ENCODE measurements at places on chromosomes 7 and 10.

- DNase-seq, result no peak
These were observed at the start of gene FGFR2 for GRCh38 chr10:121598263-121599249. Gene FGFR2, minus strand, starts transcription at chr10:121598444. Its CDS starts 4,627 bp downstream, at chr10:121593817.

DNA sequence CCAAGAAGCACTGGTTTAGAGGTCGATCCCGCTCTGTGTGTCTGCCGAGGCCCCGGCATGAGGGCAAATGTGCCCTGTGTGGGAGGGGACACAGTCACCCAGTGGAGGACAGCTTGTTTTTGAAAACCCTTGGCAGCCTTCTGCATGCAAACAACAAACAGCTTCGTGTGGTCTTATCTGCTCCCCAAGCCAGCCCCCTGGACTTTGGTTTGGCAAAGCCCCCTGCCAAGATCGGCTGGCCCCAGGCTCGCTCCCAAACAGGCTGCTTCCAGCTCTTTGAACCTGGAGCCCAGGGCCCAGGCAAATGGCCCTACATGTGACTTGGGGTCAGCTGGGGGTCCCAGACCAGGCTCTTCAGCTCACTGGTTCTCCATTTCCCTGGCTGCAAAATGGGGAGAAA lies 2.9 kb downstream of the ELN start:
- no peak for DNase-seq

GRCh38 chr10:133163889-133164815 lies 4.1 kb downstream of the KNDC1 start:
- DNase-seq, result no peak

DNA sequence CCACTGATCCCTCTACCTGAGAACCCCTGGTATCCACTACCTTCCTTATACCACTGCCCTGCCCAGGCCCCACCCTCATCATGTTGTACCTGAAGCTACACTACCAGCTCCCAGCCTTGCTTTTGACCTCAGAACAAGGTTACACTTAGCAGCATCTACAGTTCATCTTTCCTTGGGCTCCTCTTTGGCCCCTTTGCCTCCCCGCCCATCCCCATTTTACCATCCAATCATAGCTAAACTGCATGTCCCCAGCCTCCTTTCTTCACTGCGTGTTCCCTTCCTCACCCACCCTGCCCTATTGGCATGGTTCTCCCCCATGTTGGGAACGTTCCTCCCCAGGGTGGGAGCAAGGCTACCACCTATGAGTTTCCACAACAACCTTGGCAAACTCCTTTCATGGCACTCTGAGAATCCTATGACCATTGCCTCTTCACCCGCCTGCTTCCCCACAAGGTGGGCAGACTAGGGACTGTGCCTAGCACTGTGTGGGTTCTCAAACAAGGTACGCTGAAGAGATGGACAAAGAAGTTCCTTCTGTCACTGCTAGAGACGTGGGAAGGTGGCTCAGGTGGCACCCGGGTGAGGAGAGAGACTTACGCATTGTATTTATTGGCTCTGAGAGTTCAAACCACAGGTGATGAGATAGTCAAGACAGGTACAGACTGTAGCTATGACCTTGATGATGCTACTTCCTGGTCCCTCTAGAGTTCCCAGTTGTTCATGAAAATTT lies 66.9 kb upstream of the ADAM12 start:
- DNase-seq, result no peak

GRCh38 chr7:82294382-82294784 lies 149.2 kb downstream of the CACNA2D1 start:
- DNase-seq, result no peak

GRCh38 chr10:123183724-123184123 lies 29.5 kb downstream of the BUB3 start:
- no peak for DNase-seq

- peak; percentile 64 for DNase-seq
These were observed 22.7 kb upstream of the FXYD4 start for GRCh38 chr10:43348511-43349312.

DNA sequence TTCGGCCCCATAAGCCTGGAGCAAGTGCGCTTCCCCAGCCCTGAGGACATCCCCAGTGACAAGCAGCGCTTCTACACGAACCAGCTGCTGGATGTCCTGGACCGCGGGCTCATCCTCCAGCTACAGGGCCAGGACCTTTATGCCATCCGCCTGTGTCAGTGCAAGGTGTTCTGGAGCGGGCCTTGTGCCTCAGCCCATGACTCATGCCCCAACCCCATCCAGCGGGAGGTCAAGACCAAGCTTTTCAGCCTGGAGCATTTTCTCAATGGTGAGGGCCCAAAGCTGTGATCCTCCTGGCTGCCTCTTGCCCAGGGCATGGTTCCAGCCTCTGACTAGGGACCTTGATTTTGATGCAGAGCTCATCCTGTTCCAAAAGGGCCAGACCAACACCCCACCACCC lies 10.1 kb downstream of the IRF5 start:
- DNase-seq, result no peak

- no peak for DNase-seq
These were observed 41.2 kb downstream of the TAX1BP1 start for GRCh38 chr7:27781188-27781587.

GRCh38 chr7:89477991-89478390 lies 676.3 kb upstream of the STEAP1 start:
- DNase-seq, result no peak

- DNase-seq, result no peak
These were observed 626.9 kb downstream of the ZWINT start for GRCh38 chr10:55734112-55734511.

DNA sequence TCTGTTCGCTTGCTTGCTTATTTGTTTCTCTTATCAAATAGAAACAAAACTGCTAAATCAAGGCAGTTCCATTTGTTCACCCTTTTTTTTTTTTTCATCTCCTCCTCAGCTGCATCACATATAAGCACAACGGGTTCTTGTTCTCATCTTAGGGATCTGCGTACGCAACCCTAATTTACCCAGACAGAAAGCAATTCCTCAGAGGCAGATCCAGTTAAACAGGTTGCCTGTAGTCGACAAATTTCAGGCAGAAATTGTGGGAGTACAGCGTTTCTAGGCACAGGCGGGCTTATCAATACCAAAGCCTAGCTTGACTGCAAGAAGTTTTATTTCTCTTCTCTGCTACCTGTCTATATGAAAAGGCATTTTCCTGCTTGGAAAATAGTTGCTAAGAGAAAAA lies 565.4 kb downstream of the NXPH1 start:
- DNase-seq, result no peak

- DNase-seq, result no peak
These were observed 64.9 kb downstream of the NPTX2 start for GRCh38 chr7:98681951-98682350.

DNA sequence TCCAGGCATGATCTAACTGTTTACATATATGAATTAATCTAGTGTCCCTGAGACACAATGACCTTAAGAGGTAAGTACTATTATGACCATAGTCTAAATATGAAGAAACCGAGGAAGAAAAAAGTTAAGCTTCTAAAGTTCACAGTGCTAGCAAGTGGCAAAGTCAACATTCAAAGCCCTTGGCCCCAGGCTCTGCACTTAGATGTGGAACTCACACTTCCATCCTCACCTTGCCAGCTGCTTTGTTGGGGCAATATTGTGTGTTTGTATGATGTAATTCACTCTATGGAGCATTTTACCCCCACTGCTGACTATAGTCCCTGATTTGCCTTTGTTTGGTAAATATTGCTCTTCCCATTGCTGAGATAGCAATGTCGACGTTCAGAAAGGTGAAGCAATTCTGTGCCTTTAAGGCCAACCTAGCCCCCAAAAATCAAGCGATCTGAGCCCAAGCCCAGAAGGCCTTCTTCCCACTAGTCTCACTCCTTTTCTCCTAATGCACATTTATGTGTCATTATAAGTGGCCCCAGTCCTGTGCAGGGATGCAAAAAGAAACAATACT lies 487.6 kb upstream of the ZMIZ1 start:
- DNase-seq, result no peak

GRCh38 chr10:100506596-100507356 lies 12.9 kb downstream of the SEC31B start:
- no peak for DNase-seq

GRCh38 chr7:85479918-85480643 lies 293.2 kb upstream of the SEMA3D start:
- DNase-seq, result no peak

DNA sequence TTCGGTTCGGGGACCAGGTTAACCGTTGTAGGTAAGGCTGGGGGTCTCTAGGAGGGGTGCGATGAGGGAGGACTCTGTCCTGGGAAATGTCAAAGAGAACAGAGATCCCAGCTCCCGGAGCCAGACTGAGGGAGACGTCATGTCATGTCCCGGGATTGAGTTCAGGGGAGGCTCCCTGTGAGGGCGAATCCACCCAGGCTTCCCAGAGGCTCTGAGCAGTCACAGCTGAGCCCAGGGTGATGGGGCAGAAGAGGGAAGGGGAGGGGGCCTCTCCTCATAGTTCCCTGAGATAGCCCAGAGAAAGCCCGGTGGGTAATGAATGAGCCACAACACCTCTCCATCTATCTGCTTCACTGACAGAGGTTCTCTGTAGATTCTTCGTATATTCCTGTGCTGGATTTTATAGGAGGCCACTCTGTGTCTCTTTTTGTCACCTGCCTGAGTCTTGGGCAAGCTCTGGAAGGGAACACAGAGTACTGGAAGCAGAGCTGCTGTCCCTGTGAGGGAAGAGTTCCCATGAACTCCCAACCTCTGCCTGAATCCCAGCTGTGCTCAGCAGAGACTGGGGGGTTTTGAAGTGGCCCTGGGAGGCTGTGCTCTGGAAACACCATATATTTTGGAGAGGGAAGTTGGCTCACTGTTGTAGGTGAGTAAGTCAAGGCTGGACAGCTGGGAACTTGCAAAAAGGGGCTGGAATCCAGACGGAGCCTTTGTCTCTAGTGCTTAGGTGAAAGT lies 16.4 kb downstream of the PRSS2 start:
- no peak for DNase-seq
